T-cell (primary cell): ENCODE measurements at places on chromosomes 2 and 18. TPM values are rescaled to one million over a fixed set of nuclear protein-coding genes. Genes with fewer than 3 reads are reported as not detected.

Gene CFAP65
- total RNA-seq: not detected

Gene SGPP2
- 3.3 TPM for total RNA-seq

Gene CYS1
- not detected for total RNA-seq

Gene CREG2
- 0.13 TPM for total RNA-seq

Gene APOB
- 1.9 TPM for total RNA-seq

Gene POTEJ
- total RNA-seq: not detected

Gene GFPT1
- 19.8 TPM for total RNA-seq

Gene STK25
- 193 TPM for total RNA-seq

Gene NMUR1
- total RNA-seq: 1.1 TPM

DNA sequence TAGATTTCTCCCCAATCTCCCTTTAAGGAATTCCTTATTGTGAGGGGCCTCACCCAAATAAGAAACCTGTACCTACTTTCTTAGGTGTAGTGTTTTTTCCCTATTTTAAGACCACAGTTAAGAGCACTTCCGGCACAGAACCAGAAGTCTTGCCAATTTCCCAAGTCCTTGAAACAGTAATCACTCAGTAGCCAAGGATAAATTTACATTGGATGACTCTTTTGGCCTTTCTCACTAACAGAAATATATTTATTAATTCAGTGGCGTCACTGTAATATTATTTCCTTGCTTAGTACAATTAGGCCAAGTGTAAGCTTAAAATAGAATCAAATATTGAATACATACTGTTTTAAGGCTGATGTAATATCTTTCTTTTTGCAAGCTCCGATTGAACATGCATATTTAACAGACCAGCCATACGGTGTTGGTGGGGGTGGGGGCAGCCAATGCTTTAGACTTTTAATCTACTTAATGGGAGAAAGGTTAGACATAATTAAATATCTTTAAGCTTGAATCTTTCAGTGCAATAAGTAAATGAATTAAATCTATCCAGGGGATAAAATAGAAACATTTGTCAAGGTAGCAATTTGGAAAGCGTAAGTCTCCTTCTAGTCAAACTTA lies 50.8 kb upstream of the ITGA6 start:
- DNase-seq: no peak

- no peak for DNase-seq
Measured at GRCh38 chr2:1226766-1227165, 186.5 kb upstream of the TPO start.

- DNase-seq: no peak
Measured at GRCh38 chr2:237321746-237322145, 92.2 kb downstream of the COL6A3 start.

DNA sequence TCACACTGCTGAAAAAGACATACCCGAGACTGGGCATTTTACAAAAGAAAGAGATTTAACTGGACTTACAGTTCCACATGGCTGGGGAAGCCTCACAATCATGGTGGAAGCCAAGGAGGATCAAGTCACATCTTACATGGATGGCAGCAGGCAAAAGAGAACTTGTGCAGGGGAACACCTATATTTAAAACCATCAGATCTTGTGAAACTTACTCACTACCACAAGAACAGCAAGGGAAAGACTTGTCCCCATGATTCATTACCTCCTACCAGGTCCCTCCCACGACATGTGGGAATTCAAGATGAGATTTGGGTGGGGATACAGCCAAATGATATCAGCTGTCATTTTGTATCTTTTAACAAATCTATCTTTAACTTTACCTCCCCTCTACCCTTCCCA lies 251.1 kb upstream of the RASGRP3 start:
- no peak for DNase-seq

DNA sequence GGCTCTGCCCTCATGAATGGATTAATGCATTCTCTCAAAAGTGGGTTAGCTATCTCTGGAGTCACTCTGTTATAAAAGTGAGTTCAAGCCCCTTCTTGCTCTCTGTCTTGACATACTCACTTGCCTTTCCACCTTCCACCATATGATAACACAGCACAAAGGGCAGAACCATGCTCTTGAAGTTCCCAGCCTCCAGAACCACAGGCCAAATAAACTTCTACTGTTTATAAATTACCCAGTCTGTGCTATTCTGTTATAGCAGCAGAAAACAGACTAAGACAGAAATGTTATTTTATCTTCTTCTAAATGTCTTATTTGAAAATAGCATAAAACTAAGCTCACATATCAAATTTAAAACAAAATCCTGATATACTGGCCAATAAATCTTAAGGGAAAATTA lies 15.0 kb downstream of the RAB1A start:
- no peak for DNase-seq

DNA sequence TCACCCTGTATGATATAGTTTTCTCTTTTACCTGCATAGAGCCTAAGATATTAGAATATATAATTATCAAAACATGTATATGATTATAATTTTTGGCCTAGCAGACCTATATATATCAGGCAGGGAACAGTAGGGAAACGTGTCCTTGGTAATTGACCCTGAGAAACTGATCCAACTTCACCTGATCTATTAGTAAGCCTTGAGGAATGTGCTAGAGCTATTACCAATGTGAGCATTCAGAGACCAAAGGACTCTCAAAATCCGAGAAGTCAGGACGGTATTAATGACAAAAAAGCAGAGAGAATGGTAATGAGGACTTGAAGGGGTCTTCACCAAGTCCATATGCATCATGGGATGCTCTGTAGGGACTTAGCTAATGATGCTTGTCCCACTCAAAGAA lies 571.9 kb downstream of the CPS1 start:
- DNase-seq: no peak

DNA sequence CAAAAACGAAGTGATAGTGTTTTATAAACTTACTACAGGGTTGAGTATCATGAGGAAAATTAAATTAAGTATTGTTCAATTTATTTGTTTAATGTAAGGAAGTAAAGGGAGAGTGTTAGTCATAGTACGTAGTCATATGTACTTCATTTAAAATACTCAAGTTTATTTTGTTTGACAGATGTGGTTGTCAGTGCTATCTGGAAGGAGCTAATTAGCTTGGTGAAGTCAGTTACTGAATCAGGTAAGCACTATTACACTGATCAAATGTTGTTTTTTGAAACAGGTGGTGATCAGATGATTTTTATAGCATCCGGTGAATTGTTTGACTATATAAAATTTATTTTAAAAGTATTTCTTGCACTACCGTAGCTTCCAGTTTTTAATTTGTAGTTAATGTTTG lies 28.8 kb downstream of the RIF1 start:
- no peak for DNase-seq

DNA sequence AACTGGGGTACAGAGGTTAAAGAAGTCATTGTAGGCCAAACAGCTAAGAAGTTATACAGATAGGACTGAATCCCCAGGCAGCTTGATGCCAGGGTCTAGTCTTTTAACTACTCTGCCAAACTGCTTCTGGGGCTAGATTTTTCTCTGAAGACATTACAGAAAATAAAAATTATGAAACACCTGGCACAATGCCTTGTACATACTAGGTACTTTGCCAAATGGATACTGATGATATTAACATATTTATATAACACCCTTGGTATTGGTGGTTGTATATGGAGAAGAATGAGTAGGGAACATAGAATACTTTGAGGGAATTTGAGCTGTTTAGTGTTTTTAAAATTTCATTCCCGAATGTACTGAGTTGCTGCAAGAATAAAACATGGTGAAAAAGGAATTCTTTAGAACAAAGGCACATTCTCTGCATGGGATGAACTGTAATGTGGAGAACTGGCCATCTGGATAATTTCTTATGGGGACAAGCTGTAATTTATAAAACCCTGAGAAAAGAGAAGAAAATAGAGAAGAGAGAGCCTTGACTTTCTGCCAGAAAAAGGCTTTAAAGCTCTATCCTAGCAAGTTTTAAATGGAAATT lies 210.9 kb upstream of the TMEM200C start:
- no peak for DNase-seq

- no peak for DNase-seq
Measured at GRCh38 chr2:11305958-11306357, 38.5 kb downstream of the ROCK2 start.
